ENCODE measurements at places on chromosomes 13 and 19.

GRCh38 chr19:46975925-46976782, 43.5 kb upstream of the NPAS1 start:
- DNase-seq = peak; percentile 96

DNA sequence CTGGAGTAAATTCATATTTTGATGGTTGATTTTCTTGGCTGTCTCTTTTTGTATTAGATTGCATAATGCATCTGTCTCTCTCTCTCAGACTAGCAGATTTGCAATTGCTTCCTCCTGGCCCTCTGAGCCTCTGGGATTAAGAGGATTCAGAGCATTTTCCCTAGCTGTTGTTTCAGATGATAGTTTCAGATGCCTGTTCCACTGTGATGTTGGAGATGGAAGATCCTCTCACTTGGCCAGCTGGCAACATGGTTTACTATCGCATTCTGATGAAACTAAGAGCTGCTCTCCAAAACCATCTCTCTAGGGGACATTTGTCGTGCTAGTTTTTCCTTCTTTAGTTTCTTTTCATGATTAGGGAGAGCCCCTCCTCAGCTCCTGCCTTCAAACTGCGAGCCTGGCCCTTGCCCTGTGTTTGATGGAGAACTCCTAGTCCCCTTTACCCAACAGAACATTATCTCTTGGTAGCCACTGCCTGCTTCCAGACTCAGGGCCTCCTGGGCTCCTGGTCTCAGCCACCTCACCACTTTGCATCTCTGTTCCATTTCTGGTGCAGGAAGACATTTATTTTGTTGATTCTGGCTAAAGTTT, 244.6 kb downstream of the B3GLCT start:
- DNase-seq = no peak

DNA sequence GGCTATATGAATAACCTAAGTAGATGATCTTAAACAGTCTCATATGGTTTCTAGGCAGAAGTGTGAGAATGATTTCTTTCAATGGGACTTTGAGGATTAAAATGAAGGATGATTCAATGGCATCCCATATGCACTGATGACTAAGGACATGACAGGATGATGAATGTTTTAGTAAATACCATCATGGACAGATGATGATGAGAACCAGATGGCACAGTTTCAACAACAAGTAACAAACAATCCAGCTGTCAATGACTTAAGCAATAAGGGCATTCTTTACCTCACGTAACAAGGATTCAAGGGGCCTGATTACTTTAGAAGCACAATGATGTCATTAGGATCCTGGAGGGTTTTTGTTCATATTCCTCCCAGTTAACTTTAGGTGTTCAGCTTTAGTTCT, 2678.4 kb downstream of the PCDH9 start:
- DNase-seq = peak; percentile 1

DNA sequence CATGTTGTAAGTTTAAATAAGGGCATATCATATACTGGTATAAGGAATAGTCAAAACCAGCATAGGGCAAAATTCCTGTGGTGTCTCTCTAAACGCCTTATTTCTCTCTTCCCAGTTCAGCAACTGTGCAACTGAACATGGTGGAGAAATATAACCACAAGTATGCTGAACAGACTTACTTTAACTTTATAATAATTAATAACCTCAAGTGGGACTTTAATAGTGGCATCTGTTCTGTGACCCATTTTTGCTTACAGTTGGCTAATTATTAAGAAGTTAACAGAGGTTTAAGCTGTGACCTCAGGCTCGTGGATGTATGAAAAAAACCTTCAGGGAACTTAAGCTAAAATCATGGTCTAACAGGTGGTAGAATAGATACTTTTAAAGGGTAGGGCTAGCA, 54.3 kb downstream of the MICU2 start:
- peak; percentile 69 for DNase-seq

- peak; percentile 53 for DNase-seq
Measured at GRCh38 chr19:29260477-29261317, 47.7 kb upstream of the UQCRFS1 start.

- no peak for DNase-seq
Measured at GRCh38 chr19:50465986-50466705, 10.2 kb upstream of the EMC10 start.

GRCh38 chr19:57263244-57263741, 17.0 kb upstream of the ZNF460 start:
- no peak for DNase-seq

DNA sequence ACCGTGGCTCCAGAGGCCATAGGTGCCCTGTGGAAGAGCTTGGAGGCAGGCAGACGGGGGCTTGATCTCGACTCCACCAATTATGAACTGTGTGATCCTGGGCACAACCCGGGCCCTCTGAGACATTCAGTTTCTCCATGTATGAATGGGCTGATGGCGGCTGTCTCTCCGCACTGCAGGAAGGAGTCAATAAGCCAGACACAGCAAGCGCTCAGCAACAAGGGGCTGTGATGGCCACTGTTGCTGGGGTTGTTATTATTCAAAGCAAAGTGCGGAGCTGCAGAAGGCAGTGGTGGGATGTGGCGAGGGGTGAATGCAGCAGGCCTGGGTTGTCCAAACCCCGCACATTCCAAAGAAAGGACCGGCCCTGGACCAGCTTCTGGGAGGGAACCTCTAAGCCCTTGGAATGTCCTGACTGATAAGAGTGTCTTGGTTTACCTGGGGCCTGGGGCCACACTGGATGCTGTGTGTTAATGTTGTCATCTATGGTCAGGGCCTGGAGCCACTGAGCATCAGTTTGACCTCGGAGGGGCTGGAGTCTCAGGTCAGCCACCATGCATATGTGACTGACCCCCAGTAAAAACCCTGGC, 8.3 kb downstream of the TMEM143 start:
- DNase-seq = no peak

DNA sequence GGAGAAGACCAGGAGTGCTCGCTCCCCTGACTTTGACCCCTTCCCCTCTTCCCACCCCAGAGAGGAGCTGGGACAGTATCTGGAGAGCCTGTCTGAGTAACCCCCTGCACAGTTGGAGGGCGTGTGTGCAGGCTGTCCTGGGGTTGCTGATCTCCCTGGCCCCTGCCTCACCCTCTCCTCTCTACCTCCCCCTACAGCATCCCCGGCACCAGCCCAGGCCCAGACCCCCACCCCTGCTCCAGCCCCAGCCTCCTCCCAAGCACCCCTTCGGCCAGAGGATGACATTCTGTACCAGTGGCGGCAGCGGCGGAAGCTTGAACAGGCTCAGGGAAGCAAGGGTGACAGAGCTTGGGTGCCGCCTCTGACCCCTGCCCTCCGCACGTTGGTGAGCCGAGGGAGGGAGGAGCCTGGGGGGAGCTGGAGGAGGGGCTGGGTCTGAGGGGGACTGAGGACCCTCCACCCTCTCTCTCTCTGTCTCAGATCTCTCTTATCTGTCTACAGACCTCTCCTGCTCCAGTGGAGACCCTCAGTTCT, 8.7 kb downstream of the PROSER3 start:
- no peak for DNase-seq

GRCh38 chr19:45071969-45072790, 4.1 kb downstream of the ZNF296 start:
- DNase-seq = no peak

GRCh38 chr13:110215606-110216005, 91.4 kb downstream of the COL4A1 start:
- no peak for DNase-seq

DNA sequence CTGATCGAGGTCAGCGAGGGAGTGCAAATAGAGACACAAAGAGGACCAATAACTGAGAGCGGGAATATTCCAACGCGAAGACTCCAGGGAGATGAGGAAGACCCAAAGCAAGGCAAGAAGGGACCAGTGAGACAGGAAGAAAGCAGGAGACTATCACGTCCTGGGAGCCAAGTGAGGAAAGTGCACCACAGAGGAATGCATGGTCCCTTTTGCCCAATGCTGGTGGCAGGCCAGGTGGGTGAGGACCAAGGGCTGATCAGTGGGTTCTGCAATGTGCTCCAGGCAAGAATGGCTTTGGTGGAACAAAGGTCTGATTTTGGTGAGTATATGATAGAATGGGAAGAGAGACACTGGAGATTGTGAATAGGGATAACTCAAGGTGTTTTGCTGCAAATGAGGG, 25.4 kb downstream of the CHST8 start:
- no peak for DNase-seq

Measured in kidney tubule cell (primary cell).